ENCODE measurements at places on chromosomes 1 and 21. TPM values are rescaled to one million over a fixed set of nuclear protein-coding genes. Genes with fewer than 3 reads are reported as not detected.
A peak's percentile ranks its signal among the peaks of the same experiment; 100 is the strongest.

Gene GRIK1
- total RNA-seq: not detected

Gene CFHR3
- 1.4 TPM for total RNA-seq

Gene BATF3
- 2.2 TPM for total RNA-seq

Gene SFN
- total RNA-seq: 3.8 TPM

Gene CTSE
- total RNA-seq: not detected

Gene RXFP4
- not detected for total RNA-seq

Gene MNDA
- not detected for total RNA-seq

Gene CCDC190
- not detected for total RNA-seq

Gene DESI2
- total RNA-seq: 89.9 TPM

Gene CFAP57
- total RNA-seq: 0.11 TPM

DNA sequence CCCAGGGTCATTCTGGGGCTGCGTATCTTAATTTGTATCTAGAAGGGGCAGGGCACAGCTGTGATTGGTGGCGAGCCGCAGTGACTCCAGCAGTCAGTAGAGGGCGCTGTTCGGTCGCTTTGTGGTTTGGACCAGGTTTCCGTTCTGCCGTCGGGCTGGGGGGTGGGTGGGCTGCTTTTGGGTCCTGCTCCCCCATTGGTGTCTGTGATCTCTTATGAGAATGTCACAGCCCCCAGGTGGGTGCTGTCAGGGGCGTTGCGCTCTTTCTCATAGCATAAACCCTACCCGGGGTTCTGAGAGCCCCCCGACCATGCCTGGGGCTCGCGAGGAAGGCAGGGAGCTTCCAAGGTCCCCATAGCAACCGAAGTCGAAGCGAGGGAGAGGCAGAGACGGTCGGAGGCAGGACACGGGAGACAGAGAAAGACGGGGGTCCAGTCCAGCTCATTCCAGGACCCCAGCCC lies 5.4 kb downstream of the TFF3 start:
- peak; percentile 80 for DNase-seq

DNA sequence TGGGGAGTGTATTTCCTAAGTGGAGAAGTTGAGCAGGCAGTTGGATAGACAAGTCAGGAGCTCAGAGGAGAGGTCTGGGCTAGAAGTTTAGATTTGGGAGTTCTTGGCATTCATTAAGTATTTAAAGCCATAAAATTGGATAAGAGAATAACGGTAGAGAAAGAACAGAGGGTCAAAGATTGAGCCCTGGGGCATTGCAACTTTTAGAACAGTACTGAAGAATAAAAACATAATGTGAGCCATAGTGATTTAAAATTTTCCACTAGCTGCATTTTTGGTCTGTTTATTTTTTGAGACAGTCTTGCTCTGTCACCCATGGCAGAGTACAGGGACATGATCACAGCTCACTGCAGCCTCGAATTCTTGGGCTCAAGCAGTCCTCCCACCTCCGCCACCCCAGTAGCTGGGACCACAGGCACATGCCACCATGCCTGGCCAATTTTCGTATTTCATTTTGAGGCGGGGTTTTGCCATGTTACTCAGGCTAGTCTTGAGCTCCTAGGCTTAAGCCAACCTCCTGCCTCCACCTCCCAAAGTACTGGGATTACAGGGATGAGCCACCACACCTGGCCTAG lies 85.9 kb upstream of the SOX13 start:
- DNase-seq: no peak

DNA sequence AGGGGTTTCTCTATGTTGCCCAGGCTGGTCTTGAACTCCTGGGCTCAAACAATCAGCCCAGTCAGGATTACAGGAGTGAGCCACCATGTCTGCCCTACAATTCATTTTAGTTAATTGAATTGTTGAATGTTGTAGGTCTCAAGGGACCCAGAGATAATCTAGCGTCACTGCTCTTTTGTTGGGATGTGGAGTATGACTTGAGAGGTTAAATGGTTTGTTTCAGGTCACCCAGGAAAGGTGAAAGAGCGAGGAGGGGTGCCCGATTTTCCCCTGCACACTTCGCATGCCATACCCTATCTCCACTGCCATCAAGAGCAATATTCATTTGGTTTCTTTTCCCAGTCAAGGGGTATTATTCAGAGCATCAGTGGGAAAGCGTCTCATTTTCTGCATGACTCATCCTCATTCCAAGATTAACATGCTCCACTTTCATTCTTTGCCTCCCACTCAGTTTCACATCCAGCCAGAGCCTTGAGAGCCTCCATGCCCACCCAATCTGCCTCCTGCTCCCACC lies 13.1 kb upstream of the SLC30A1 start:
- DNase-seq: no peak

DNA sequence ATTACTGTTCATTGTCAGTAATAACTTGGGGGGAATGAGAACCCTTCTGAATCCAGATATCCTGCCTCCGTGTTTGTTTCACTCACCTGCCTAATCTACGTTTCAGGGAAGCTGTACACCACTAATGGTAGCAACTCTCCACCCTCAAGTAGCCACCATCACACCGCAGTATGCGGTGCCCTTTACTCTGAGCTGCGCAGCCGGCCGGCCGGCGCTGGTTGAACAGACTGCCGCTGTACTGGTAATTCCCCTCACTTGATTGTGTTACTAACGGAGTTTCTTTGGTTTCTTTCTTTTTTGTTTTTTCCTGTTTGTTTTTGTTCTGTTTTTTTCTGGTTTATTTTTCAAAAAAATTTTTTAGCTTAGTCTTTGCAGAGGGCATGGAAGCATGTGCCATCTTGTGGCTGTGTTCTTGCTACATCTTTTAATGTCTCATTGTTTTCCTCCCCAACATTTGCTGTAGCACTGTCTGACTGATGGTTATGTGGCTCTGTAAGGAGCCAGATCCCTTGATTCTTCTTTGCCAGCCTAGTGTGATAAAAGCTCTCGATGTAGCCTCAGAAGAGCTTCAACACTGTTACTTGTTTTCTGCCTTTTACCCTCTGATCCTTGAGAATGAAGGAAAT lies 15.9 kb upstream of the OLFML3 start:
- no peak for DNase-seq

DNA sequence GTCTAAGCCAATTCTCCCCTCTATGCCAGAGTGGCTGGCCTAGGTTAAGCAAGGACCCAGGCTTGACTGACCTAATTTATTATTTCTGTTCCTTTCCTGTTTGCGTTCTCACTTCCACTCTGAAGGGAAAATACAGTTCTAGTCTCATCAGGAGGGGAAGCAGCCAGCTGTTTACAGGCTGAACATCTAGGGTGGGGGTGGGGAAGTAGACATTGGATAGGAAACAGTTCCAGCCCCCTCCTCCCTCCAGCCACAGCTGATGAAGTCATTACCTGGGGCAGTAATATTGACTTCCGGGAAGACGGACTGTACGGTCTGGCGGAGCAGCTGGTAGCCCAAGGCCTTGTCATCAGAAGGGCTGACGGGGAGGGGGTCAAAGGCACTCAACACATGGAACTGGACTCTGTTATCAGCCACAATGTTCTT lies 17.6 kb downstream of the PM20D1 start:
- no peak for DNase-seq

DNA sequence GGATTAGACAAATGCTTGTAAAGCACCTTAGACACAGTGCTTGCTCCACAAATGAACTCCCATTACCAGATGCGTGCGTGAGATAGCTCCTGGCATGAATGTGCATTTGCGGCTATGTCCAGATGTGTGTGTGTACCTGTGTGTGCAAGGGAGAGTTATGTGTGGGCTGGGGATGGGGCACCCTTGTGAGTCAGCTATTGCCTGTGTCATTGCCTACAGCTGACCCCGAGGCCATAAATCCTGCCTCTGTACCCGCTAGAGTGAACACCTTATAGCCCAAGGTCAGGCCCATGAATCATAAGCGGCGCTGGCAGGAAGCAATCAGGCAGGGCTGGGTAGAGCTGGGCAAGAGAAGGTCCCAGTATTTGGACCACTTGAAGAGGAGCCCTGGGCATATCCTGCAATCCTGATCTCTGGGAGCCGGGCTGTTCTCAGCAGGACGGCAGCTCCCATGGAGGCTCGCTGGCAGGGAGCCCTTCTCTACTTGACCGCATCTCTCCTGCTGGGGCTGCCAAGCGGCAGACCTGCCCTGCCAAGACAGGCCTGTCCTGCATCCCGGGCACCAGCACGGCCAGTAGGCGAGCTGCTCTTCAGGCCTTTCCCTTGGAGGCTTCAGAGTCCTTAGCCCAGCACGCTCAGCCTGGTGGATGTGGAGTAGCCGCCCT lies 86.4 kb downstream of the TMEM53 start:
- no peak for DNase-seq

GRCh38 chr1:178487070-178487615 lies 9.6 kb downstream of the CLEC20A start:
- DNase-seq: no peak

DNA sequence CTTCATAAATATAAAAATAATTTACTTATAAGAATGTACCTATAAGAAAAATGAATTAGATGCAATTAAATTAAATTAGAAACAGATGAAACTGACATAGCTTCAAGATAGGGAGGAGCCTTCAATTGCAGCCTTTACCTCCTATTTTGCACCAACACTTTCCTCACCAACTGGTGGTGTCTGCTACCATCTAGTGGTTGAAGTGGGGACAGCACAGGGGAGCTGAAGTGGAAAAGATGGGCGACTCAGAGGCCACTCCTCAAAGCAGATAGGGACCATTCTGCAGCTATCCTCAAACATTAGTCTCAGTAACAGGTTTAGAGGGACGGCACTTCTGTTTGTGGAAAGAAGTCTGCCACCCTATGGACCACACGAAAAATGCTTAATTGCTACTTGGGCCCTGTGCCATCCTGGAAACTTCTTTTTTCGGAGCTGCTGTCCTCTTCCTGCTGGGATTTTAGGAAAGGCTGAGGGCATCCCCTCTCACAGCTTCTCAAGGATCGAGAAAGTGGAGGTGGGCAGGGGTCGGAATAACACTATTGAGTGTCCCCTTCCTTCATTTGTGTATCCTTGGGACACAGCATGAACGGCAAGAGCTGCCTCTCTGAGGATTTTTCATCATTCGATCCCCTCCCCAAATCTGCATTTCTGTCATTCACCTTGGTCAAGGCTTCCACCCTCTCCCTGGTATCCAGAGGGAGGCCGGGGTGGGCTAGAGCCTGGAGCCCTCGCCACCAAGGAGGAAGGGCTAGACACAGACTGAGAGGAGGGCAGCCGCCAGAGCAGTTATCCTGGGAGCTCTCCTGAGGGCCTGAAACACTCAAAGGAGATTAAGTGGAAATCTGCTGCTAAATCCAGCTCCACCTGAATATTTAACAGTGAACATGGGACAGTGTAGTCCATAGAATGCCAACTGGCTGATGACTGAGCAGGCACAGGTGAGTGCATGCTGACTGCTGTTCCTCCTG lies 9.6 kb downstream of the PROK1 start:
- peak; percentile 81 for DNase-seq

DNA sequence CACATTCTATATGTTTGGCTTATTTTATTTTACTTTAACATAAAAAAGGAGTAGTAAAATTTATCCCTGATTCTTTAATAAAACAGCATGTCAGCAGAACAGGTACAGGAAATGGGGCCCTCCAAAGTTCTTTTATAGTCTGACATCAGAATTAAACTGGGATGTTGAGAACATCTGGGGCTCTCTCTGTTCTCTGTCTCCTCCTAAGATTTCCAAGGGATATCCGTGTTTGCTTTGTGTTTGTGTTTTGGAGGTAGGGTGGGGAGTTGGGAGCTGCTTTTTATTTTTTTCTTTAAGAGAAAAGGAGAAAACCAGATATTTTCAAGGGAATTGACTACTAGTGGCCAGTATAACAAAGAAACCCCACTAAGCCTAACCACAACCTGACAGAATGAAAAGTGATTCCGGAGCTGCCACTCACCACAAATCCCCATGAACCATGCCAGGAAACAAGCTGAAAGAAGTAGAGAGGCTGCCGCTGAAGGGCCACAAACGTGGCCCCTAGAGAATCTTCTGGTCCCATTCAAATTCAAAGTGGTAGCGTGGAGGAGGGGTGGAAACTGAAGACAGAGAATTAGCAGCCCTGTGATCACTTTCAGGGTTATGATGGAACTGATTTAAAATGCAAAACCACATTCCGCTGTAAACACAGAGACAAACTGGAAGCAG lies 369.6 kb upstream of the ADGRL2 start:
- peak; percentile 38 for DNase-seq

- DNase-seq: no peak
These were observed 53.1 kb upstream of the PROX1 start for GRCh38 chr1:213934649-213935048.

DNA sequence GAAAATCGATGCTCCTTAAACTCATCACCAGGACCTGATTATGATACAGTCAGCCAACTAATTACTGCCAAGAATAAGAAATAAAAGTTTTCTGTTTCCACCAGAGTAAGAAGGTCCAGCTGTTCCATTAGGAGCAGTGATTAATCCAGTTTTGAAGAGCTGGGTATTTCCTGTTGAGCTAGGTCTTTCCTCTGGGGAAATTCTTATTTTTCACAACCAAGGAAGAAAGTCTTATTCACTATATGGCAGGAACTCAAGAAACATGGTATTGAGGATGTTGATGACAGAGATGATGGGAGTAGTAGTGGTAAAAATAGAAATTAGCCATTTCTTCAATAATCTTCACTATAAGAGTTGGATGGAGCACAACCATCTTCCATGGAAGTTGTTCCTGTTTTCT lies 374.6 kb upstream of the RUNX1 start:
- DNase-seq: no peak

DNA sequence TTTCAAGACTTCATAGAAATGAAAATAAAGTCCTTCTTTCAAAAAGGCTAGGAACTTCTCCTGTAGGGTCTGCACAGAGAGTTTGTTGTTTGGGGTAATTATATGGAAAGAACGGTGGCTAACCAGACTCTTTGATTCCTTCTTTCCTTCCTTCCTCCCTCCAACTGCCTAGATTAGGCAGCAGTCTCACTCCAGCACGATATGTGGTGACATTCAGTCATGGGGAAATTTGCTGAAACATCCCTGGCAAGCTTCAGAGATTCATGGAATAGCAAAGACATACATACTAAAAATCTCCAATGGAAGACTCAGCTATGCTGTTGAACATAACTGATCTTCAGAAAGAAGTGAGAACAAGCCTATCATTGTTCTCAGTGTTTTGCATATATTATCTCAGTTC lies 4.3 kb downstream of the NTMT2 start:
- no peak for DNase-seq

DNA sequence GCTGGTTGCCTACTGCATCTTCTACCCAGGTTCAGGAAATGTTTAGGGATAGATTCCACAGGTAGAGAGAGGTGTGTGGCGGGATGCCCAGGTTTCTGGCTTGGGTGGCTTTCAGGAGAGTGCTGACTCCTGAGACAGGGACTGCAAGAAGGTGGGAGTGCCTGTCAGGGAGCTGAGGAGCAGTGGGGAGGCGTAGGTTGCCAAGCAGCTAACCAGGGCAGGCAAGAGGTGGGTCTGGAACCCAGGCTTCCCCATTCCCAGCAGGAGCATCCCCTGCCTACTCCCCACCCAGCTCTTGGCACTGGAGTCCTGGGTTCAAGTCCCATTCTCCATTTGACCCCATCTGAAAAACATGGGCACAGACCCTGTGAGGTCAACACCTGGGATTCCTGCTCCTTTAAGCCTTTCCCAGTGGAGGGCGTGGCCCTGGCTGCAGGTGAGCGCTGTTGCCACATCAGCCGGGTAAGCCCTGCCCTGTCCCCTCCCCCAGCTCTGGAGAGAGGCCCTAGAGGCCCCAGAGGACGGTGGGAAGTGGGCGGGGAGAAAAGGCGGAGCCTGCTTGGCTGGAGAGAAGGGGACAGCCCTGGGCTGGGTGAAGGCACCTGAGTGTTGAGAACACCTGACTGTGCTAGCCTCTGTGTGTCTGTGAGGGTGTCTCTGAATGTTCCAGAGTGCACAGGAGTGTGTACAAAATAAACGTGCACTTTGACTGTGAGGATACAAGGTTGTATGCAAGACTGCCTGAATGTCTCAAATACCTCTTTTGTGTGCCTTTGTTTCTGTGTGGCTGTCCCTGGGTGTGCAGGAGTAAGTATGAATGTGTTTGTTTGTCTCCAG lies 14.0 kb upstream of the SYNC start:
- DNase-seq: peak; percentile 99

- peak; percentile 45 for DNase-seq
These were observed 23.4 kb upstream of the EFHD2 start for GRCh38 chr1:15386164-15386749.
